ENCODE measurements at places on chromosomes 12 and 14.
A peak's percentile ranks its signal among the peaks of the same experiment; 100 is the strongest.

DNA sequence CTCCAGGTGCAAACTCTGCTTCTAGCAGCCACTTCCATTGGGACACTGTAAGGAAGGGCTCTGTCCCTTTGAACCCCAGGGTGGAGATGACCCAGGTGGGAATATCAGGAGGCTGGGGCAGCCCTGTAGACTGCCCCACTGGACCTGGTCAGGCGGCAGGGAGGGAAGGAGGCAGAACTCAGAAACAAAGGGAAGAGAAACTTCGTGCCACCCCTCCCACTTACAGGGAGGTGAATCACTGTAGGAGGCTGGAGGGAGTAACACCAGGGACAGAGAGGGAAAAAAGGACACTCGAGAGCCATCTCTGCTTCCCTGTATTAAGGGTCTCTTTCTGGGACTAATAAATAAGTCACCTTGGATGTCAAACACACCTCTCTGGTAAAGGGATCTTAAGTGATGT, 37.4 kb downstream of the ISCA2 start:
- DNase-seq: no peak

- peak; percentile 78 for DNase-seq
These were observed 310.1 kb downstream of the SYT1 start for GRCh38 chr12:79174626-79175025.

- no peak for DNase-seq
These were observed 244.0 kb upstream of the AVPR1A start for GRCh38 chr12:63394983-63395382.

GRCh38 chr12:133264173-133264572, 28.5 kb upstream of the ANHX start:
- DNase-seq: no peak

DNA sequence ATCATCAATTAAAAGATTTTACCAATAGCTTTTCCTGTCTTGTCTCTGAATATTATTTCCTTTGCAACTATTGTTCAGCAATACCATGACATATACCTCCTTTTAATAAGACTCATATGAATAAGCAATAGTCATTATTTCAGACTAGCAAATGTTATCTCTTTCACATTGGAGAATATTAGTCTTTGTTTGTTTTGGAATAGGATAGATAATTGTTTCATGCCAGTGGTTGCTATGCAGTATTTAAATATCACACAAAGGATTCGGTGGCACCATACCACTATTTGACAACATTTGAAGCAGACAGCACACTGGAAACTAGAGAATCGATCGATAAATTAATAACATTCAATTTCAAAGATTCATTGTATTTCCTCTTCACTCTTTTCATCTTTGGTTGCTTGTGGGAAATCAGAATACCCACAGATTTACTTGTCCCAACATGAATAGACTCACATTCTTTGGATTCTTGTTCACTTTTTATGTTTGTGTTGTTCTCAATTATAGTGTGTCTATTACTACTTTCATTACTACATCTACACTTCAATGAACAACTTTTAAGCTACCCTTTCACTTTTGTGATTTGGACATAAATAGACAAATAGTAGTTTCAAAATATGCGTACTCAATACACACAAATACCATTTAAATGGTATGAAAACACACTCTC, 42.7 kb upstream of the TBPL2 start:
- no peak for DNase-seq

DNA sequence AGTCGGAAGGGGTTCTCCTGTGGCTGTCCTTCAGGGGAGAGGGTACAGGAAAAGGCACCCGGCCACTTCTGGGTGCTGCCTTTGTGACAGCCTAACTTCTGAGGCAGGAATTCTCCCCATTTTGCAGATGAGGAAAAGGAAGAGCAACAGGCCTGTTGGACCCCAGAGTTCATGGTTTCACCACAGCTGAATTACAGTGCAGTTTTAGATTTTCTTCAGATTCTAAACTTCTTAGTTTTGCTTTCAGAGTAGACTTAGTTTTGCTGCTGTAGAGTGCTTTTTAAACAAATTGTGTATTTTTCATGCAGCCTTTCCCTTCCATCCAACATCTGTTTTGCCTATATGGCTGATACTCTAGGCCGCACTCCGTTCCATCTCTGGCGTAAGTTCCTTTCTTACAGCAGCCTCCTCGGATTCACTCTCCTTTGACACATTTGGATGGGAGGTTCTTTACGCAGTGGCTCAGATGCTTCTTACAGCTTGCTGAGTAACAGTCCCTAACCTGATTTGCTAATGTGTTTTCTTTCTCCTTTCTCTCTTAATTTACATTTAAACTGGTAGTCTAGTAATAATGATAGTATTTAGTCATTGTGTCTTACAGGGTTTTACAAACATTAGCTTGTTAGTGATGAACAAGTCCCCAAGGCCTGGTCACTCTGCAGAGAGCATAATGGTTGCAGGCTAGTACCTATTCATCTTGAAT, 7.8 kb downstream of the TRAF3 start:
- DNase-seq: no peak

DNA sequence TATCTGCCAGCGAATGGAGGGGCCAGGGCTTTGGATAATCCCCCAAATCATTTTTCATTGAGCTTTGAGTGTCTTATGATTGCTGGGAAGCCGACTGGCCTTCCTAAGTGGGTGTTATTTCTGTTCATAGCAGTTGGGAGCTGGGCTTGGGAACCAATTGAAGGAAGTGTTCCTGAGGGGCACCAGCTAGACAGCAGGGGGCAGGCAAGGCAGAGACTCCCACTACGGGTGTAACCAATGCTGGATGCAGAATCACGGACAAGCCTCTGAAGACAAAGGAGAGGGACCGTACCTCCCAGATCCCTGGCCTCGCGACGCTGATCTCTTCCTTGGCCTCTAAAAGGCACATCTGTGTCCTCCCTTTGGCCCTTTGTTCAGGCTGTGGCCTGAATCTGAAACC, 149.0 kb upstream of the PRMT8 start:
- peak; percentile 43 for DNase-seq

DNA sequence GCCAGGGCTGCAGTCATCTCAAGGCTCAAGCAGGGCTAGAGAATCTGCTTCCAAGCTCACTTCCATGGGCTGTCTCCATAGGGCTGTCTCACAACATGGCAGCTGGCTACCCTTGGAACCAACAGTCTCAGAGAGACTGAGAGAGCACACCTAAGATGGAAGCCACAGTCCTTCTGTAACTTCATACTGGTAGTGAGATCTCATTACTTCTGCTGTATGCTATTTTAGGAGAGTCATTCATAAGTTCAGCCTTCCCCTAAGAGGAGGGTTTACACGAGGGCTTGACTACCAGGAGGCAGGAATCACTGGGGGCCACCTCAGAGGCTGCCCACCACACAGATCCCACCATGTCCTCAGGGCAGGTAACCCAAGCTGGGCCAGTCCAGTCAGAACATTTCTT, 29.7 kb downstream of the ERH start:
- DNase-seq: no peak

DNA sequence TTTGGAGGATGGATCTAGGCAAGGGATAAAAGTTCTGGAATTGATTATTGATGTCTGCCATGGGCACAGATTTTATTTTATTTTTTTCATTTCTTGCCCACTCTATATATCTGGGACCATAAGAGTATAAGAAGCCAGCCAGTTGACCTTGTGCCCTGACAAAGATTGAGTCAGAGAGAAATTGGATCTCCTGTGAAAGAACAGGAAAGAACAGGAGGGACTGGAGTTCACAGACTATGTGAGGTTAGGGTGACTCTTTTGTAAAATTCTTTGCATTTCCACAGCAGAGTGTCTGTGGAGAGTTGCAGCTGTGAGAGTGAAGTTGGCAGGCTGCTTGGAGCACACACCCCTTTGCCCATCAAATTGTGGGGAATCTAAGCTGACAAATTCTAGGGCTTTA, 358.4 kb upstream of the TBX3 start:
- peak; percentile 9 for DNase-seq

DNA sequence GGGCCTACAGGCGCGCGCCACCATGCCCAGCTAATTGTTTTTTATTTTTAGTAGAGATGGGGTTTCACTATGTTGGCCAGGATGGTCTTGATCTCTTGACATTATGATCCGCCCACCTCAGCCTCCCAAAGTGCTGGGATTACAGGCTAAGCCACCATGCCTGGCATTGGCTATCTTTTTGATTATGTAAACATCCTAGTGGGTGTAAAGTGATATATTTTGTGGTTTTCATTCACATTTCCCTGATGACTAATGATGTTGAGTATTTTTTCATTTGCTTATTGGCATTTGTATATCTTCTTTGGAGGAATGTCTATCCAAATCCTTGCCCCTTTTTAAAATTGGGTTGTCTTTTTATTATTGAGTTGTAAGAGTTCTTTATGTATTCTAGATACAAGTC, 16.3 kb downstream of the CREBL2 start:
- DNase-seq: no peak

GRCh38 chr12:15599266-15600037, 189.7 kb downstream of the EPS8 start:
- DNase-seq: peak; percentile 97

DNA sequence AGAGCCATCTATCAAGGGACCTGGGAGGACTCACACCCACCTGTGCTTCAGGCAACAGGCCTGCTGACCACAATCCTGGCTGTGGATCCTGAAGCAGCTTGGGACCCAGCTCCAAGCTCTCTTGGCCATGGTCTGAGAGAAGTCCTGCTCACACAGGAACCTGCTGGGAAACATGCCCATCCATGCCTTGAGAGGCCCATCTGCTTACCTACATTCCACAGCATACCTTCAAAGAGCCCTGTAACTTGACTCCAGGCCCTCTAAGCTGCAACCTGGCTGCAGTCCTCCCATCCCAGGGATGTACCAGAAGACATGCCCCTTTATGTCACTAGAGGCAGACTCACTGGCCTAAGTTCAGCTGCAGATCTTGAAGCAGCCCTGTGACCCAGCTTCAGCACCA, 61.7 kb upstream of the AMIGO2 start:
- no peak for DNase-seq

GRCh38 chr12:51949342-51950030, 2.0 kb upstream of the ACVR1B start:
- DNase-seq: no peak

DNA sequence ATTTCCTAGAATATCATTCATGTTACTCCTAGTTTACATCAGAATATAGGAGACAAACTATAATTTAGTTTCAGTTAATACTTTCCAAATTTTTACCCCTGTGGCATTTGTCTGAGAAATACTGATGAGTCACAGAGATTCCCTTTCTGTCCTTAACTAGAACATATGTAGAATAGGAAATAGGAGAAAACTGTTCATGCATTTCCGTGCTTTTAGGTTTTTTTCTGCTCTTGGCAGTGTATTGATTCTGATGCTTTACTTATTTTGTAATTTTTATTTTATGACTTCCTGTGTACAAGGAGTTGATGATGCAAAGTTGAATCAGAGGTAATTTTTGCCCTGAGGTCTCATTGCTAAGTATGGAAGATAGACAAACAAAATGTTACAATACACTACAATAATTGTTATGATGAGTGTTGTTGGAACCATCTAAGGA, 23.0 kb downstream of the MNAT1 start:
- DNase-seq: peak; percentile 40

- DNase-seq: no peak
These were observed 83.7 kb downstream of the SSPN start for GRCh38 chr12:26279091-26279490.

- DNase-seq: no peak
These were observed 19.4 kb downstream of the GPR19 start for GRCh38 chr12:12676605-12677004.

DNA sequence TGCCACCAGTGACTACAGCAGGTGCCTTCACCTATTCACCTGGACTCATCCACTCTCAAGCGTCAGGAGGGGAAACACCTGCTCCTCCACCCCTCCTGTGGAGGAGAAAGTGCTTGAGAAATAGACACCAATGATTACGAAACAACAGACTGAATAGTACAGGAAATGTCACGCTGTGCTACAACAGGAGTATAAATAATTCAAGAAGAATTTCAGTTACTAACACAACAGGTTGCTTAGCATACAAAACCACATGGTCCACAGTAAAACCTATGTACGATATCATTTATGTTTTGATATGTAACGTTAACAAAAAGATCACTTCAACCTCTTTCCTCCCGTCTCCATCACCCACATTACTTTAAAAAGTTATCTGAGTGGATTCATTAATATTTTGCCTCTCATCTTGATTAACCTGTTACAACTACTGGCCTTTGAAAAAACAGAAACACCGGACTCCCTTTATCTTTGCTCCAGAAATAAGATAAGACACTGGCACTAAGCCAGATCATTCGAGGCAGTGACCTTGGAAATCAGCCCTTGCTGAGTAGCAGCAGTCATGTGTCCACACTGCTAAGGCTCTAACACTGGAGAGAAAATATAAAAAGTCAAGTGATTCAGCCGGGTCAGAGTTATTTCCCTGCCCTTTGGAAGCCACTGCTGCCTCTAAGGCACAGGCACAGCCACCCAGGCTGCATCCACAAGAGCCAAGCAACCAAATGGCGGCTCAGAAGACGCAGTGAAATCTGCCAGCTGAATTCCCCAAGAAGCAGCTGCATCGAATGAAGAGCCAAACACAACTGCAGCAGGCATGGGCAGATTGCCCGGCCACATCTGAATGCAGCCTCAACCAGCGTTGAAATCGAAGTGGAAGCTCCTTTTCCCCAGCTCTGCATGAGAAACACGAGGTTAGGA, 40.9 kb downstream of the NT5DC3 start:
- peak; percentile 86 for DNase-seq

GRCh38 chr14:101734246-101734847, 27.2 kb upstream of the PPP2R5C start:
- DNase-seq: no peak

DNA sequence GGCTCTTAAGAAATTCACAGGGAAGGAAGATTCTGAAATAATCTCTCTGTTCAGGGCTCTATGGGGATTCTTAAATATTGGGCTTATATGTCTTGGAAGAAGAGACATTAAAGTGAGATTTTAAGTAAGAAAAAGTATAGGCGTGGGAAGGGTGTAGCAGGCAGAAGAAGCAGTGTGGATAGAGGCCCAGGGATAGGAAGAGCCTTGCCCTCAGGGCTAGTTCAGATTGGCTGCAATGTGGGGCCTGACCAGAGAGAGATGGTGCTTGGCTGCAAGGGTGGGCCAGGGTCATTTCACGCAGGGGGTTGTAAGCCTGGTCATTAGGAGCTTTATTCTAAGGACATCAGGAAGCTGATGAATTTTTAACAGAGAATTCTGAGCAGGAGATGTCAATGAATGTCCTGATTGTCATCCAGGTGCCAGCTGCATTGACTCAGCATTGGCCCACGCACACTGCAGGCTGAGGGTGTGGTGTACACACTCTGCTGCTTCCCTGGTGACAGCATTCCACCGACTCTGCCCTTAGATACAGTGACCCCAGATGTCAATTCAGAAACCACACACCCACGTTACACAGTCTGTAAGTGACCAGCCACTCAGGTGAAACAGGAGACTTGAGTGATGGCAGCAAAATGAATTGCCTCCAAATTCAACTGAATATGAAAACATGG, 582.5 kb downstream of the NRXN3 start:
- no peak for DNase-seq

GRCh38 chr12:112162241-112162790, 37.0 kb downstream of the TRAFD1 start:
- DNase-seq: no peak
